RKO (cell line): ENCODE measurements at places on chromosomes 1 and 21.

DNA sequence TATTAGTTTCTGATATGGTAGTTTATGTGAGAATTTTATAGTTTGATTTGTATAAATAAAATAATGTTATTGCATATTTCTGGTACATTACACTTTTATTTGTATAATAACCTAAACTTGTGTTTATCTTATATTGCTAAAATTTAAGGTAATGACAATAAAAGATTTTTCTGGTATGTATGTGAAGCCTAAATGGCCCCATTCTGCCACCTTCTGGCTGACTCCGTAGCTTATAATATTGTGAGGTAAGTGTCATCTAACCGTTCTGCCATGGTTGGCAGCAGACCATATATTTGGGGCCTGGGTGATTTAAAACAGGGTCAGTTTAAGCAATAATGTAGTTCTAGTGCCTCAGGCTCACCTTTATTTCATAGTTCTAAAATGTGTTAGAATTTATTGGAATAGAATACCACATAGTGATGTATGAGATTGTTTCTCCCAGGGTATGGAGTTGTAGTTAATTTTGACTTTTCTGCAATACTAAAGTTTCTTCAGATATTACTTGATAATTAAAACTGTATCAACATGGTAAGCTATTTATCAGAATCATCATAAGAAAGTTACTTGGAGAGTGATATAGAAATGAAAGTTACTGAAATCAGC, 21.2 kb upstream of the PRKACB start:
- DNase-seq, result peak; percentile 64

GRCh38 chr1:201591981-201592380, 53.1 kb downstream of the NAV1 start:
- DNase-seq, result no peak

DNA sequence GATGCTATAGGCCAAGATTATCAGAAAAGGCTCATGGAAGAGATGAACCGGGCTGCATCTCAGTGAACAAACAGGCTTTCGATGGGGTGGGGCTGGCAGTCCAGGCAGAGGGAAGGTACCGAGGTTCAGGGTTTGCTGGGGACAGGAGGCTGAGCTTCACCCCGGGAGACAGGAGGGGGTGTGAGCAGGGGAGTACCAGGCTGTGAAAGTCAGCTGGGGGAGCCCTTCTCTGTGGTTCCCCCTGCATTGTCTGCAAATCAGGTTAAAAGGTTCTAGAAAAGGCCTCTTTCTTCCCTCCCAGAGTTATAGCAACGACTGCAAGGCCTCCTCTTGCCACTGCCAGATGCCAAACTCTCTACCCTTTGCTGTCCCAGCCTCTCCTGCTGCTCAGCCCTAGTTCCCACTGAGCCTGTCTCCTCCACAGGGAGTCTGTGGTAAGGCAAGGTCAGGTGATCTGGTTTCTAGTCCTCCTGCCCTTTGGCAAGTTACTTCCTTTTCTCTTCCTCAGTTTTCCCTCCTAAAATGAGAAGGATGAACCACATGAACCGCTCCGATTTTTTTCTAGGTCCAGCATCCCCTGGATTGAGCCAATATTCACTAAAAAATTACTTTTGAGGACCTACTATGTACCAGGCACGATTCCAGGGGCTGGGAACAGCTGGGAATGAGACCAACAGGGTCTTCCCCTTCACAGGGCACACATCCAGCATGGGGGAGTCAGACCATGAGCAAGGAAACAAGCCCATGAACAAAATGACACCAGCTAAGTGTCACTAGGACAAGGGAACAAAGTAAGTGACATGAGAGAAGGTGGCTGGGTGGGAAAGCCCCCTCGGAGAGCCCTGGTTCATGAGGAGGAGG, 7.2 kb downstream of the LAD1 start:
- no peak for DNase-seq

DNA sequence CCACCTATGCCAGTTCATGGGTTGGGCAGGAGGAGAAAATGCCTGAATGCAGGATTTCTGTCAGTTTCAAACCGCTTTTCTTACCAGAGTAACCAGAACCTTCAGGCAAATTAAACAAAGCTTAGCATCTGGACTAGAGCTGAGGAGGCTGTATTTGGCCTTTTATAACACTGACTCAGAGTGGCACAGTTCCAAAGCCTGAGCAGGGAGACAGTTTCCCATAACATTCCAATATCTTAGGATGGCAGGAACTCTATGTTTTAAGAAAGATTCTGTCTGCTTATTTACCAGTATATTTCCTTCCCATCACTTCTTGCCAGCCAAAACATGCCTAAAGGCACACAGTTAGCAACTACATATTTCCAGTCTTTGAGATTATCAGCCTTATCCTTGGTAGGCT, 46.8 kb downstream of the UBR4 start:
- no peak for DNase-seq

DNA sequence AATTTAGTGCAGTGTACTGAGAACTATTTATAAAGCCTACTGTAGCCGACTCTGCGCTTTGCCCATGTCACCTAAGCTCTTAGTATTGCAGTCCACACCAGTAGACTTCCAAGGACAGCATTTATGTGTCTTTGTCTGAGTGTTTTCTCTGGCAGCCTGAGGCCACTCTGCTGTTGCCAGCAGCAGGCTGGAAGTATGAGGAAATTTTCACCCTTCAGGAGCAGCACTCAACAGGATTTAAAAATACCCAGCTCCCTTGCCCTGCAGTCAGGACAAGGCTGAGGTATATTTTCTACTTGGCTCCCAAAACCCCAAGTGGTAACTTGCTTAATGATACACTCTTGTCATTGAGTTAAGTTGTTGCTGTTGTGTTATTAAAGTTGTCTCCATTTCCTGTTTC, 230.1 kb downstream of the SRGAP2C start:
- DNase-seq, result no peak

GRCh38 chr1:2134621-2135307, 59.8 kb downstream of the FAAP20 start:
- DNase-seq, result no peak

GRCh38 chr1:107187399-107187798, 46.6 kb downstream of the NTNG1 start:
- no peak for DNase-seq

GRCh38 chr1:36734356-36734755, 251.6 kb upstream of the CSF3R start:
- no peak for DNase-seq

- DNase-seq, result no peak
Measured at GRCh38 chr1:7962014-7962335, 464 bp downstream of the PARK7 start.

DNA sequence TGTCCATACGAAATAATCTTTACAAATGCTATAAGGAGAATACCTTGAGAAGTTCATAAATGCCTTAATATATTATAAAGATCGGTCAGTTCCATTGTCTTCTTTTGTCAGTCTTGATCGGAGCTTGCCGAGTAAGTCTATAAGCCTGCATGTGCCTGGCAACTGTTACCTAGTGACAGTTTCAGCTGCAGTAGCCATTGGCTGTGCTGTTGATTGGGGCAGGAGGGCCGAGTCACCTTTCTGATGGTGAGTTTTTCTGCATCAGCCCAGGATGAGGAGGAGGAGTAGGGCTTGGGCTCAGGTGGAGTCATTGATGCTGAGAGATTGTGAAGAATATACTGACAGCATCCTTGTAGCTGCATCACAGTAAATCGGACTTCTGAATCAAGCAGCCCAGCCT, 1.9 kb upstream of the GPR52 start:
- no peak for DNase-seq

GRCh38 chr1:47238935-47239592, 7.0 kb upstream of the TAL1 start:
- no peak for DNase-seq

GRCh38 chr1:94926915-94927404, at the start of gene CNN3:
TSS of gene CNN3 (minus strand) at chr1:94927110. CDS start at chr1:94926894, 216 bp downstream.
- DNase-seq, result peak; percentile 91

DNA sequence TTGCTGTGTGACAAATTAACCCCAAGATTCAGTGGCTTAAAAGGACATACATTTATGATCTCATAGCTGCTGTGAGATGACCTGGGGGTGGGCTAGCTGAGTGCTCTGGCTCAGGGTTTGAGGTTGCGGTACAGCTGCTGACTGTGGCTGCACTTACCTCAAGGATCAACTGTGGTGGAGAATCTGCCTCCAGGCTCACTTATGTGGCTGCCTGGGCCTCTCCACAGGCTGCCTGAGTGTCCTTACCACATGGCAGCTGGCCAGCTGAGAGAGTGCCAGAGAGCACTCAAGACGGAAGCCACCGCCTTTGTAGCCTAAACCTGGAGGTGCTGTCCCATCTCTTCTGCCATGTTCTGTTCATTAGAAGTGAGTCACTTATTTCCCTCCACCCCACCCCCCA, 5.7 kb downstream of the LRRC71 start:
- peak; percentile 33 for DNase-seq

GRCh38 chr1:63675420-63675931, 82.3 kb downstream of the PGM1 start:
- DNase-seq, result no peak

DNA sequence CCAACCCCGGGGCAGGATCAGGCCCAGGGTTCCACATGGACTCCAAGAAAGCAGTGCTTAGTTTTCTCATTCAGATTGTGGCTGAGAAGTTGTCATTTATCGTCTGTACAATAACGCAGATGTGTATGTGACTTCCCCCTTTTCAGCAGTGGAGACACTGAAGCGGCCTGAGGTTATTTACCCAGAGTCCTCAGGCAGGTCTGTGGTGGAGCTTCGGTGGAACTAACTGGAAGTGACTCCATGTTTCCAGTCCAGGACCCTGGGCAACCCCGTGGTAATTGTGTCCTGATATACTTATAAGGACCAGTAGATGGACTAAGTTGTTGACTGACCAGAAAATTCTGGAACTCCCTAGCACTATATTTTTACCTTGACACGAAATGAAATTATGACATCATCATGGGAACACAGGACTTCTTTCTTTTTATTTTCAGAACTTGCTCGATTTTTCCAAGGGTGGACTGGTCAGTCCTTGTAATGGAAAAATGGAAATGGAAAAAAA, 1.0 kb upstream of the IER5 start:
- peak; percentile 43 for DNase-seq

GRCh38 chr1:24961334-24961733, 31.3 kb upstream of the RUNX3 start:
- DNase-seq, result no peak

- DNase-seq, result no peak
Measured at GRCh38 chr1:9850442-9851162, 26.8 kb upstream of the CLSTN1 start.

- no peak for DNase-seq
Measured at GRCh38 chr1:17531343-17531681, 8.2 kb upstream of the ARHGEF10L start.

DNA sequence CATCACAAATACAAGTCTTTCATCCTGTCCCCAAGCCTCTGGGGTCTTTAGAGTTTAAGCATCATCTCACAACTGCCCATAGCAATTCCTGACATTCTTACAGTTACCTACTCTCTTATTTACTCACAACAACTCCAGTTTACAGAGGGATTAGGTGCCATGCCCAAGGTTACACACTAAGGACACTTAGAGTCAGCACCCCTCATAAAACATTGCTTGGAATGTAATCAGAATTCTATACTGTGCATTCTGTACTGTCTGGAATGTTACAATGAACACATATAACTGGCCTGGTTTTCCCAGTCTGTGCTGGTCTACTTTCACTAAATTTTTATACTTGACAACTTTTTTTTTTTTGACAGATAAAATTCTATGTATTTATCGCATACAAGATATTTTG, 14.5 kb upstream of the RBM15 start:
- DNase-seq, result no peak

- no peak for DNase-seq
Measured at GRCh38 chr1:20730690-20731056, 1.8 kb downstream of the SH2D5 start.

GRCh38 chr21:26225046-26225445, 54.5 kb upstream of the APP start:
- DNase-seq, result no peak

DNA sequence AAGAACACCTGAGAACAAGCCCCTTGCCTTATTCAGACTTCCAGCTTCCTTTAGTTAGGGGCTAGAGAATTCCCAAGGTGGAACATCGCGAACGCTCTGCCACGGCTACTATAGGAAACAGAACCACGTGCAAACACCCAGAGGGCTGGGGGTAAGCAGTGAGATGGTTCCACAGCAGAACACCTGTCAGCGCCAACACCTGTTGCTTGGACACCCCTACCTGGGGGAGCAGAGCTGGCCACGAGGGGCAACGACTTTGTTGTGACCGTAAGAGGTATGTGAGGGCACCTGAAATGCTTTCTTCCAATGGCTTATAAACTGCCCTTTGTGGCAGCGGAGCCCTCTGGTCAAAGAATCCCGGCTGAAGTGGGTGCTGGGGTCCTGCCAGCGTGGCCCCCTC, 50.7 kb downstream of the MRPL37 start:
- no peak for DNase-seq

DNA sequence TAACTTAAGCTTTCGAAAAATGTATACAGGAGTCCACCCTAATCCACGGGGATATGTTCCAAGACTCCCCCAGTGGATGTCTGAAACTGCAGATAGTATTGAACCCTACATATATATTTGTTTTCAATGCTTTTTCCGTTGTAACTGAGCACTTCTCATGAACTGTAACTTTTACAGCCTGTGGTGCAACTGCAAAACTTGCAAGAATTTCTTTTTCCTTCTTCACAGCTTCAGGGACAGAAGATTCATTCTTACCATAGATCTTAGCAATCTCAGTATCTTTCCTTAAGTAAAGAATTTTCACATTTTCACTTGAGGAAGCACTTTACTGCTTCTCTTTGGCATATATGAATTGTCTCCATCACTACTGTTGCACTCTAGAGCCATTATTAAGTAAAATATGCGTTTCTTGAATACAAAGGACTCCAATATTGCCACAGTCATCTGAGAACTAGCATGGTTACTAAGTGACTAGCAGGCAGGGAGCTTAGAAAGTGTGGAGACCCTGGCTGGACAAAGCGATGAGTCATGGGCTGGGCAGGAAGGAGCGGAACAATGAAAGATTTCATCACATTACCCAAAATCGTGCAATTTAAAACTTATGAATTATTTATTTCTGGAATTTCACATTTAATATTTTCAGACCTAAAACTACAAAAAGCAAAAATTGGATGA, 14.1 kb downstream of the DPYD start:
- peak; percentile 5 for DNase-seq

DNA sequence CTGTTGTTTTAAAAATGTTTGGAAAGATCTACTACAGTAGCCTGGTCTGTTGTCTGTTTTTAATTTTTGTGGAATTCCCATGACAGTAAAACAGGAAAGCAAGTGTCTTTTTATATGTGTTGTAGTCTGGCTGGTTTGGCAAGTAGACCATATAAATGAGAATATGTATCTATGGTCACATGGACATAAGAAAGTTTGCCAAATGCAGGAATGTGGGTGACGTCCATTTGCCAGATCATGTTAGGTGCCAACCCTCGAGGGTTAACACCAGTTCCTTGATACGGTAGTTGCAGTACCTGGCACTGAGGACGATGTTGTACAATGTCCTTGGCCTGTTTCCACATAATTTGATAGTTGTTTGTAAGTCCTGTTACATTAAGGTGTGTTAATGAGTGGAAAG, 6.2 kb downstream of the DAP3 start:
- peak; percentile 49 for DNase-seq
